ENCODE measurements at places on chromosomes 7 and 10.

DNA sequence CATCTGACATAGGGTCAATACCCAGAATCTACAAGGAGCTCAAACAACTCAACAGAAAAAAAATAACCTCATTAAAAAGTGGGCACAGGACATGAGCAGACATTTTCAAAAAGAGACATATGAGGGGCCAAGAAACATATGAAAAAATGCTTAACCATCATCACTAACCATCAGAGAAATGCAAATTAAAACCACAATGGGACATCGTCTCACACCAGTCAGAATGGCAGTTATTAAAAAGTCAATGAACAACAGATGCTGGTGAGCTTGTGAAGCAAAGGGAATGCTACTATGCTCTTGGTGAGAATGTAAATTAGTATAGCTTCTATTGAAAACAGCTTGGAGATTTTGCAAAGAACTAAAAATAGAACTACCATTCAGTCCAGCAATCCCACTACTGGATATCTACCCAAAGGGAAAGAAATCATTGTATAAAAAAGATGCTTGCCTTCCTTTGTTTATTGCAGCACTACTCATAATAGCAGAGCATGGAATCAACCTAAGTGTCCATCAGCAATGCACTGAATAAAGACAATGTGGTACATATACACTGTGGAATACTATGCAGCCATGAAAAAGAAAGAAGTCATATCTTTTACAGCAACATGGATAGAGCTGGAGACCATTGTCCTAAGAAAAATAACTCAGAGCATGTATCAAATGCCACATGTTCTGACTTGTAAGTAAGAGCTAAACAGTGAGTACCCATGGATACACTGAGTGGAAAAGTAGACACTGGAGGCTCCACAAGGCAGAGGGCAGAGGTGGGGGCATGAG lies 139.8 kb downstream of the ADARB2 start:
- no peak for DNase-seq

GRCh38 chr7:106568680-106569499 lies 92.1 kb downstream of the CCDC71L start:
- DNase-seq: no peak

- DNase-seq: no peak
Measured at GRCh38 chr10:61042533-61042932, 98.5 kb upstream of the RHOBTB1 start.

DNA sequence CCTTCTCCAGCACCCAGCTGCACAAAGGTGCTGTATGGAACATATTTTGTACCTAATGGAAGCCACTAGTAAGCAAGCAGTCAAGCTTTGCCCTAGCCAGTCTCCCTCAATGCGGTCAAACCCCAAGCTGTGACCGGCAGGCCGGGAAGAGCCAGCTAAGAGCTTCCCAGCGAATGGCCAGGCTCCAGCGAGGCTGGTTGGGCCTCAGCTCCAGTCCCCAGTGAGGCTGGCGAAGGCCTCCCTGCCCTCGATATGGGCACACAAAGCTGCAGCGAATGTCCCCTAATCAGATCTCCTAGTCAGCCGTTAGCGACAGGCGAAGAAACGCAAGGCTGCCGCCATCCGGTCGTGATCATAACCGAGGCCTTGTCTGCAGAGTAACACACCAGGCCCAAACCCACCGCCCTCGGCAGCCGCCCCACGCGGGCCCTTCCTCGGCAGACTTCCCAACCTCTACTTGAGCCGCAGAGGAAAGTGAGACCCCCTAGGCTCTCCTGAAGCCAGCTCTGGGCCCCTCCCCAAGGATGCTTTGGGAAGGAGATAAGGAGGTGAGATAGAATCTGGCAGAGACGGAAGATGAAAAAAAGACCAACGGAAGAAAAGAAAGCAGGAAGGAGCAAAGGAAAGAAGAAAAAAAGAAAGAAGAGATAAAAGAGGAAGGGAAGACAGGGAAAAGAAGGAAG lies 3.1 kb upstream of the HOXA9 start:
- DNase-seq: no peak

DNA sequence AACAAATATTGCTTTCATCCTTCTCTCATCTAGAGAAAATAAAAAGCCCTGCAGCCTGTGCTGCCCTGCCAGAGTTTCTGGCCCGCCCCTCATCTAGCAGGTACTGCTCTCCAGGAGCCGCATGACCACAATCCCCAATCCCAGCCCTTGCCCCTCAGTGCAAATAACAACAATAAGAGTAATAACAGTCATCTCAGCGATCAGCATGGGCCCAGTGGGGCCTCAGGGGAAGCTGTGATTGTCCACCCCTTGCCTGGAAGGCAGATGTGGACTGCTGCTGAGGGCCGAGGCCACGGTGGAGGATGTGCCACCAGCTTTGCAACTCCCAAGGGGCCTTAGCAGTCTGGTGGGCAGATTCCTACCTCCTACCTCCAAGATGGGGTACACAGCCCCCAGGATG lies 106.1 kb downstream of the CDH23 start:
- no peak for DNase-seq

GRCh38 chr10:75703191-75703854 lies 271.9 kb downstream of the LRMDA start:
- DNase-seq: no peak

DNA sequence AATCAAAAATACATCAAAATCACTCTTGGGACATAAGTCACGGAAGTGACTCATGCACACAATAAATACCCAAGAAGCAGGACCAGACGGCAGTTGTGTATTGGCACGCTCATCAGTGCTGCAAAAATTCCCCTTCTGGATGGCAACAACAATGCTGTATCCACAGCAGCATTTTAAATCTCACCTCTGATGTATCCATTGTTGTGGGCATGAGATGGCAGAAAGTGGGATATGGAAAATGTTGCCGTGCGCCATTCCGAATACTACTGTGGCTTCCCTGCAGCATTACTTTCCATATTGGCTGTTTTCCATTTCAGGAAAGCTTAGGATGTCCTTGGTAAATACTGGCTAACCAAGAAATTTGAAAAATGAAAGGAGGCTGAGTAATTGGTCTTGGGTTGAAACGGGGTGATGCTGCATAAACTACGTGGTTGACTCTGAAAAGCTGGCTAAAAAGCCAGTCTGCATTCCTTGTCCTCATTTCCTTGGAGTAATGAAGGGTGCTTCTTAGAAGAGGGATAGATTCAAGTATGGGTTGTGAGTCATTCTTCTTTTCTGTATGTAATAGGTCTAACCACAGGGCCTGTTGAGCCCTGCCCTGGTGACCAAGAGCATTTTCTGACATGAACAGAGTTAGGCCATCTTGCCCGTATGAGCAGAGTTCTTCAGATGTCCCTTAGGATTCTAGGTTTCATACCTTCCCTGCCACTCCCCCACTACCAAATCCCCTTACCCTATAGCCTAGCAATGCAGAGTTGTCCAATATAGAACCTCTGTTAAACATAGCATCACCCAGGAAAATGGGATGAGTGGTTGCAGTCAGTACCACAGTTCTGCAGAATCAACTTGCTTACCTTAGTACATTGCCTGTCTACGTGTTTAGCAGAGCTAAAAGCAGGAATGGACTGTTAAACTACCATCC lies 36.3 kb upstream of the TOMM7 start:
- no peak for DNase-seq

DNA sequence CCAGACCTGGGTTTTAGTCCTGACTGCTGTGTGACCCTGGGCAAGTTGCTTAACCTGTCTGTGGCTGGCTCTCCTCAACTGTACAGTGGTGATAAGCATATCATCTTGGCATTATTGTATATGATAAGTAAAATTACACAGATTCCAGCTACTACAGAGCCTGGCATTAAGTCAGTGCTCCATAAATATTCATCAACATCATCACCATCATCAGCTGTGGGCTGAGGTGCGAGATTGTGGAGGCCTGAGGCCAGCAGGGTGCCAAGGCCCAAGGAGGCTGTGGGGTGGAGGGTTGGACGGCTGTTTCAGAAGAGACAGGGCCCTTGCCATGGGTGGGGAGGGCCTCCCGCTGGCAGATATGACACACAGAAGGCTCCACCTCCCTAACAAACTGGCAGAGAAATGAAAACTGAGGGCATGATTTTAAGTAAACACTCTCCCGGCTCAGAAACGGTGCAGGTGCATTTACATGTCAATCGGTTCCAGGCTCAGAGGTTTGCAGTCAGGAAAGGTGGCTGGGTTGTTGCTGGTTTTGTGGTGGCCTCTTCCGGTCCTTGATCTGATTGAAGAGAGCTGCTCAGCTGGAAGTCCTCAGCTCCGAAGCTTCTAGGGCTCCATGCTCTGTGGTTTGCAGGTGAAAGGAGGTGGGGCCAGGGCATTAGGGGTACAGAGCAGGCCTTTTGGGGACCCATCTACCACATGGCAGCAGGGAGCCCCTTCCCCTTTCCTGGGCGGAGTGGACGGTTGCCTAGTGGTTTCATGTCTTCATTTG lies 10.2 kb downstream of the CRYGN start:
- peak; percentile 56 for DNase-seq

- no peak for DNase-seq
Measured at GRCh38 chr7:36565792-36566356, 158.4 kb downstream of the AOAH start.

- DNase-seq: no peak
Measured at GRCh38 chr10:108452533-108452932, 1288.0 kb upstream of the SORCS1 start.

DNA sequence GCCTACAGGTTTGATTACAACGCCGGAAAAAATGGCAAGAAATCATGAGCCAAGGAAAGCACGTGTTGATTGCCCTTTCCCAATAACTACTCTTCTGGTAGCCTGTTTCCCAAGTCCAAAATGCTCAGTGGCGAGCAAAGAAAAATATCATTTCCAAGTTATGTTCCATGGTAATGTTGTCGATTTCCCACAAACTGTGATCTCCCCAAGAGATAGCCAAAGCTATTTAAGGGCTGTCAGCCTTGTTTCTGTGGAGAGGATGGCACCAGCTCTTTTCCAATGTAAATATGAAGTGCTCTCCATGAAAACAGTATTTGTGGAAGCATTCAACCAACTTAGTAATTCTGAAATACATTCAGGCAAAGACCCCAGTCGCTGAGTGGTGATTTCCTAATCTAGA lies 232.5 kb upstream of the AOAH start:
- DNase-seq: no peak

GRCh38 chr7:151148319-151149259 lies 18.9 kb downstream of the GBX1 start:
- DNase-seq: no peak

DNA sequence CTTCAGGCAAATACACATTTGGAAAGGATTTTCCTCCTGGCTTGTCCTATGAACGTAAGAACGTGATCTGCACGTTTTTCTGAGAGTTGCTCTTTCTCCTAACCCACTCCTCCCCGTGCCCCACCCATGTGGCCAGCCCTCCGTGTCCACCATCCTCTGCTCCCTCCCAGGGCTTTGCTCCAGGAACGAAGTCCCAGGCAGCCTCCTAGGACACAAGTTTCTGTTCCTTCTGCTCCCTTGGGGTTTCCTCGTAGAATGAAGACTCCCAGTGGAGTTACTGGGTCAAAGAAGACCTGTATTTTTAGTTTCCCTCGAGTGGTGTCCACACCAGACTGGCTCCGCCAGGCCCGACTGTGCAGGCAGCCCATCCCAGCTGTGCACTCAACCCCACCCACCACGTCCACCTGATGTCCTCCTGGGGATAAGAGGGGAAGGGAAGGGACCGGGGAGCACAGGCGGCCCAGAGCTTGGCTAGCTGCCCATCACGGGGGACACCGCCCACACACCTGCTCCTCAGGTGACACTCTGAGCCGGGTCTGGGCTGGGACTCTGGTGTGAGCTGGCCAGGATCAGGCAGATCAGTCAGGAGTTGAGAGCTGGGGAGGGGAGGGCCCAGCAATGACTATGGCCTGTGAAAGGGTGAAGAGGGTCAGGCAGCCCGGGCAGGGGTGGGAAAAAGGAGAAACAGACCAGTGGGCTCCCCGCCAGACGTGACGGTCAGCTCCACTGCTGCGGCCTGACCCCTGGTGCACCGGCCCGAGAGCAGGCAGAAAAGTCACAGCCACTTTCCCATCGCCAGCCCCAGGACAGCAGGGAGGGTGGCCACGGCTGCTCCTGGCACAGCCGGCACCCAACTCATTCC lies 54.3 kb upstream of the PPP2R2D start:
- no peak for DNase-seq

DNA sequence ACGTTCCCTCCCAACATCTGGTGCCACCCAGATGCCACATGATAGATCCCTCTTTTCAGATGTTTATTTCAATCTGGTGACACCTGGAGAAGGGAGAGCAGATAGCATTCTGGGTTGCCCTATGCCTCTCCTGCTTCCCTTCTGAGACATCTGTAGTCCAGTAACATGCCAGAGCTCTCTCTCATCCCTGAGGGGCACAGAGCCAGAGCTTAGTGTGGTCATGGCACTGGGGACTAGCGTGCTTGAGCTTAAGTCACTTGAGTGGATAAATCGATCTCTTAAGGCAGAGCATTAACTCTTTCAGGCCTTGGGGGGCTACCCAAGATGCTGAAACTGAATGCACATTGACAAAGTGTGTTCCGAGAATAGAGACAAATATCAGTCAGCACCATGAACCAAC lies 47.9 kb downstream of the WNT2 start:
- DNase-seq: no peak

- no peak for DNase-seq
Measured at GRCh38 chr10:62153191-62153590, 115.5 kb downstream of the RTKN2 start.

- no peak for DNase-seq
Measured at GRCh38 chr7:40881405-40881926, 746.7 kb downstream of the SUGCT start.

- DNase-seq: no peak
Measured at GRCh38 chr7:6382817-6383216, 64.9 kb downstream of the DAGLB start.

DNA sequence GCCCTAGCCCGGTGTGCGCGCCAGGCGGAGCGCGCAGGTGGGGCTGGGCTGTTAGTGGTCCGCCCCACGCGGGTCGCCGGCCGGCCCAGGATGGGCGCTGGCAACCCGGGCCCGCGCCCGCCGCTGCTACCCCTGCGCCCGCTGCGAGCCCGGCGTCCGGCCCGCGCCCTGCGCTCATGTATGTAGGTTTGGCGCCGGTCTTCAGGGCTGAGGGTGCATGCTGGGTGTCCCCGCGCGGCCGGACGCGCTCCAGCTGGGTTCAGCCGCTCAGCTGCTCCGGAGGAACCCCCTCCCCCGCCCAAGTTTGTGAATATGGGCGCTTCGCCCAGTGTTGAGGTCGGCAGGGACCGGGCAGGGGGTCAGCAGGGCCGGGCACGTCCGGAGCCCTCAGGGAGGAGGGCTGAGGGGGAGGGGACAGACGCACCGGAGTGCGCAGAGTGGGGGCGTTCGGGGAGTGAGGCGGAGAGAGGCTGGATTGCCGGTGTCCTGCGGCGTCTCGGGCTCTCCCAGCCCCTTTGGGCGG lies 559 bp downstream of the VWC2 start:
- no peak for DNase-seq

DNA sequence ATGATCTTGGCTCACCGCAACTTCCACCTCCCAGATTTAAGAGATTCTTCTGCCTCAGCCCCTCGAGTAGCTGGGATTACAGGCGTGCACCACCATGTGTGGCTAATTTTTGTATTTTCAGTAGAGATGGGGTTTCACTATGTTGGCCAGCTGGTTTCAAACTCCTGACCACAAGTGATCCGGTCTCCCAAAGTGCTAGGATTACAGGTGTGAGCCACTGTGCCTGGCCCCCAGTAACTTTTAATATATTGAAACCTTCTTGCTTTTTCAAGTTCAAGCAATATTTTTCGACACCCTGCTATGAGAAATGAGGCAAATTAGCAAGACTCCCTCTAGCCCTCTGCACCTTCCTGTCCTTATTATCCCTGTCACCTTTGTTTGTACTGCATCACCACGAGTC lies 144.0 kb downstream of the EVX1 start:
- DNase-seq: no peak

- DNase-seq: no peak
Measured at GRCh38 chr10:121639416-121639815, 41.2 kb upstream of the FGFR2 start.

All from NCI-H187 (cell line).